Activated naive CD4-positive, alpha-beta T cell treated with anti-CD3 and anti-CD28 coated beads for 36 hours (primary cell): ENCODE measurements at places on chromosomes 1 and 21. TPM values are rescaled to one million over a fixed set of nuclear protein-coding genes. Genes with fewer than 3 reads are reported as not detected.

GRCh38 chr1:149965440-149965839, 28.8 kb upstream of the MTMR11 start:
- DNase-seq = peak; percentile 12

DNA sequence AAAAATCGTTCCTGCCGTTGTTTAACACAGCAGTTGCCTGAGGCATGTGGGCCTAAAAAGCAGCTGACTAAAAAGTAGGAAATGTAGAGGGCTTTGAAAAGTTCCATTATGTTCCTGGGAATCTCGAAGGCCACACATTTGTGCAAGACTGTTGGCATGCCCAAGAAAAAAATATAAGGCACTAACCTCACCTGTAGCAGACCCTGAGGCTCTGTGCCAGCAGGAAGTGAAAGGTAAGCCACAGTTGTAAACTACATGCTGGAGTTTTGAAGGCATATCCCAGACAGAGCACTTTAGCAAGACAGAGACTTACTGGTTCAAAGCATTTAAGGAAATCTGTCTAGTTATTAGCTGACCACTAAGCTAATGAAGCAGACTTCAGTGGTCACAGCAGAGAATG, 52.7 kb downstream of the TRMT1L start:
- DNase-seq = no peak

- DNase-seq = no peak
These were observed 58.7 kb downstream of the KIAA0040 start for GRCh38 chr1:175133673-175134435.

DNA sequence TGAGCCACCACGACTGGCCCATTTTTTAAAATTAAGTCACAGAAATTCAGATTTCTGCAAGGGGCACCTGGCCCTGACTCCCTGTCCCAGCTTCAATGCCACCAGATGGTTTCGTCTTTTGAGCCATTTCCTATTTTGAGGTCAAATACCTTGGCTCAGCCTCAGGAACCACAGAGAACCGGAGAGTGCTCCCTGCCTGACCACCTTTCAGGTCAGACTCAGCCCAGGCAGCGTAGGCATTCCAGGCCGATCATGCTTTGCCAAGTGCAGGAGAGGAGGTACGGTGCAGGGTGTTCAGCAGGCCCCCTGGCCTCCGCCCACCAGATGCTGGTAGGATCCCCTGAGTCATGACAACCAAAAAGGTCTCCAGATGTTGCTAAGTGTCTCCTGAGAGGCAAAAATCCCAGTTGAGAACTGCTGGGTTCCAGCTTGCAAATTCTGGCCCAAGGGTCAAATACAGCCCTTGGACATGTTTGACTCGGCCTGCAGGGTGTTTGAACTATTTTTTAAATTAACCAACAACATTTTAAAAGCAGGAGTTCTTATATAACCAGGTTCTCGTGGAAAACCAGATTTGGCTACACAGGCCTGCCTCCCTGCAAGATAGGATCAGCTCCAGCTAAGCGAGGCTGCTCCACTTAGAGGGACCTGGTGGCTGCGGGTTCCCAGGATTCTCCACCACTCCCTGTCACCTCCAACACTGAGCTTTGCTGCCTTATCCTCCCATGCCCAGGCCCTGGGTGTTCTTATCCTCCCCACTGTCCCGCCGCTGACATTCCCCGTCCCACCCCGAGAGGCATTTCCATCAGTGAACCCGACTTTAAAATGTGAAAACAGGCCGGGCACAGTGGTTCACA, 61.9 kb upstream of the TARDBP start:
- DNase-seq = no peak

DNA sequence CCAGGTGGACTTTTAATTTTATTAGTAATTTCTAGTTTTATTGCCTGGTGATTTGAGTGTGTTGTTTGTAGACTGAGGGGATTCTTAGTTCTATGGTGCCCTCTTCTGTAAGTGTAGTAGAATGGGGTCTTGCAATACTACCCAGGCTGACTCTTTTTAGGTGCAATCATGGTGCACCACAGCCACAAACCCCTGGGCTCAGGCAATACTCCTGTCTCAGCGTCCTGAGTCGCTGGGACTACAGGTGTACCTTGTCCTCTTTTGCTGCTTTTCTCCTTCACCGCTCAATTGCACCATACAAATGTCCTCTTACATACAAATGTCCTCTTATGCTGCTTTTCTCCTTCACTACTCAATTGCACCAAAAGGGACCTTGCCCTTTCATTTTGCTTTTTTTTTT, 43.1 kb downstream of the SCP2 start:
- no peak for DNase-seq

DNA sequence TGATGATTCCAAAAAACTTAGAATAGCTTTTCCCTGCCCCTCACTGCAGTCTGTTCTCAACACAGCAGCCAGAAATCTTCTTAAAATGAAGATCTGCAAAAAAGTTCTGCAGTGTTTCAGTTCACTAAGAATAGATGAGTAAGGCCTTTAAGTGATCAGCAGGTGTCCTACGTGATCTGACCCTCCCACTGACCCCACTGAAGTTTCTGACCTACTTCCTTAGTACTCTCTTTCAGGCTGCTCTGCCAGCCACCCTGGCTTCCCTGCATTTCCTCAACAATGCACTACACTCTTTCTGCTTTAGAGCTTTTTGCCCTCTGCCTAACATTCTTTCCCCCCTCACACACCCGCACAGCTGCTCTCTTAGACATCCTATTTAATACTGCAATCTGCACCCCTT, 182.5 kb downstream of the AKT3 start:
- no peak for DNase-seq

PDZK1IP1 gene
- total RNA-seq = not detected

DNA sequence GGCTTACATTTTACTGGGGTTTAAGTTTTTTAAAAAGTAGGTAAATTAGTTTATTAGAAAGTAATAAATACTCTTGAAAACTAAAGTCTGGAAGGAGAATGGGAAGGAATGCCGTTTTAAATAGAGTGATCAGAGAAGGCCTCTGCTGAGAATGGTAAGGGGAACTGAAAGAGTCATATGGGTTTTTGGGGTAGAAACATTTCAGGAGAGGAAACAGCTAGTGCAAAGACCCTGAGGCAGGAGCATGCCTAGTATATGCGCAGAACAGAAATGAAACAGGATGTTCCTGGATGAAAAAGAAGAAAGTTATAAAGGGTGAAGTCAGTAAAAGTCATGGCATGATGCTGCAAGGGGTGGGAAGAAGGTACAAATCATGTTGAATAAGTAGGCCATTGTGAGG, 38.9 kb downstream of the ZC3H11B start:
- DNase-seq = no peak
